ENCODE measurements at places on chromosomes 13 and 19.

DNA sequence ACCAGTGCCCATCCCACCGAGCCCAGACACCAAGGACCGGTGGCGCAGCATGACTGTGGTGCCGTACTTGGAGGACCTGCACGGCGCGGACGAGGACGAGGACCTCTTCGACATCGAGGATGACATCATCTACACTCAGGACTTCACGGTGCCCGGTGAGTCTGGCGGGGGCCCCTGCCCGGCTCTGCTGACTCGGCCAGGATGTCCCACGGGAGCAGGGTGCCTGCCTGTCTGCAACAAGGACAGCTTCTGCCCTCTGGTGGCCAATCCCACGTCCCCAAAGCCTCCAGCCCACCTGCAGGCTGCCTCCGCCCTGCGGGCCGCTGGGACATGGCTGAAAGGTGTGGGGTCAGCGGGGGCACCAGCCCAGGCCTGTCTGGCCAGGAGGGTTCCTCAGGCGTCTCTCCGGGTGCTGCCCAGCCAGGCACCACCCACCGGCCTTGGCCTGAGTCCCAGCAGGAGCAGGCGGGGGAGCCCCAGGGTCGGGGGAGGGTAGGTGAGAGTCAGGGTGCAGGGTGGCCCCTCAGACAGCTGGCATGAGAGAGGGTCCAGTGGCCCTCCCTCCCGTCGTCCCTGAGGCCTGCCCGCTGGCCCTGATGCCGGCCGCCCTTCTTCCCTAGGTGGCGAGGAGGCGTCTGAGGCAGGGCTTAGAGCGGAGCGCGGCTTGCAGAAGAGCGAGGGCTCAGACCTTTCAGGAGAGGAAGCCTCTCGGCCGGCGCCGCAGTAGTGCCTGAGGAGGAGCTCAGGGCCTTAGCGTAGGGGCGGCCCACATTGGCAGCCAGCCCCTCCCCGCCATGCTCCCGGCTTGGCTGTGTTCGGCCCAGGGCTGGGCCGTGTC lies 14.6 kb downstream of the CBARP start:
- no peak overlapping the region for H3K4me3 ChIP-seq
- DNase-seq = no peak
- no peak overlapping the region for H3K27ac ChIP-seq
- no peaks in the 10 kb centered on the region for H3K4me1 ChIP-seq
- H3K27me3 ChIP-seq = no peaks in the 10 kb centered on the region
- H3K36me3 ChIP-seq = peaks cover 7% of the 10 kb centered on the region

GRCh38 chr13:109007946-109008345 lies 378.5 kb downstream of the MYO16 start:
- H3K4me1 ChIP-seq = no peaks in the 10 kb centered on the region
- no peaks in the 10 kb centered on the region for H3K36me3 ChIP-seq
- DNase-seq = no peak
- no peaks in the 10 kb centered on the region for H3K27me3 ChIP-seq
- H3K27ac ChIP-seq = no peak overlapping the region

- H3K27me3 ChIP-seq = no peaks in the 10 kb centered on the region
- no peak overlapping the region for H3K4me3 ChIP-seq
- DNase-seq = no peak
Measured at GRCh38 chr13:101382086-101382485, 34.2 kb downstream of the NALCN start.

GRCh38 chr13:48873587-48873986 lies 102.1 kb upstream of the FNDC3A start:
- H3K4me3 ChIP-seq = no peak overlapping the region
- no peak for DNase-seq
- H3K27me3 ChIP-seq = no peaks in the 10 kb centered on the region
- no peaks in the 10 kb centered on the region for H3K36me3 ChIP-seq
